ENCODE measurements at places on chromosomes 1 and 21.

DNA sequence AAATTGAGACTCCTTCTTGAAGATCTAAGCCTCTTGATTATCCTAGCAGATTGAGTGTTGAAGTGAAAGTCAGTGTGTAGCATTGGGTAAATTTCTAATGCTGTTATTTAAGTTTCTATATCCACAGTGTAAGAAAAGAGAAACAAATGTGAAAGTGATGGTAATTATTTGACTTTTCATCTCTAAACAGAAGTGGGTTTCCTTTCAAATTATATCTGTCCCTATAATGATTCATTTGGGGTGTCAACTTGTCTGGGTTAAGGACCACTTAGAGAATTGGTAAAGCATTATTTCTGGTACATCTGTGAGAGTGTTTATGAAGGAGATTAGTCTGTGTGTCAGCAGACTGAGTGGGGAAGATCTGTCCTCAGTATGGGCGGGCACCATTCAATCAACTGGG lies 133.0 kb upstream of the HMCN1 start:
- DNase-seq, result no peak

DNA sequence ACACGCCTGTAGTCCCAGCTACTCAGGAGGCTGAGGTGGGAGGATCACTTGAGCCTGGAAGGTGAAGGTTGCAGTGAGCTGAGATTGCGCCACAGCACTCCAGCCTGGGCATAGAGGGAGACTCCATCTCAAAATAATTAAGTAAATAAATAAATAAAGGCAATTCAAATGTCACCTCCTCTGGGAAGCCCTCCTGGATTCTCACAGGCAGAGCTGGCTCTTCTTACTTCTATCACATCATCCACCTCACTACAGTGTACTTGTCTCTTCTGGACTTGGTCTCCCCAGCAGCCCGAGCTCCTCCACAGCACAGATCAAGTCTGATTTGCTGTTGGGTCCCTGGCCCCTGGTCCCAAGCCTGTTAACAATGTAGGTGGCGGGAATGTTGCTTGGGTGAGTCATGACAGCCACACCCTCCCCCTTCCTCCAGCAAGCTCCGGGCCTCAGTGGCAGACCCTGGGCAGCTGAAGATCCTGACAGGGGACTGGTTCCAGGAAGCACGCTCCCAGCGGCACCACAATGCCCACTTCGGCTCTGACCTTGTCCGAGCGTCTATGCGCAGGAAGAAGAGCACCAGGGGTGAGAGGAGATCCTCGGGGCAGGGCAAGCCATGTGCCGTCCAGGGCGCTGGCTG lies 5.3 kb downstream of the SYTL1 start:
- DNase-seq, result no peak

GRCh38 chr1:117128323-117129079 lies 7.0 kb upstream of the TRIM45 start:
- DNase-seq, result peak; percentile 51

GRCh38 chr1:165845569-165845968 lies 18.2 kb downstream of the UCK2 start:
- no peak for DNase-seq

DNA sequence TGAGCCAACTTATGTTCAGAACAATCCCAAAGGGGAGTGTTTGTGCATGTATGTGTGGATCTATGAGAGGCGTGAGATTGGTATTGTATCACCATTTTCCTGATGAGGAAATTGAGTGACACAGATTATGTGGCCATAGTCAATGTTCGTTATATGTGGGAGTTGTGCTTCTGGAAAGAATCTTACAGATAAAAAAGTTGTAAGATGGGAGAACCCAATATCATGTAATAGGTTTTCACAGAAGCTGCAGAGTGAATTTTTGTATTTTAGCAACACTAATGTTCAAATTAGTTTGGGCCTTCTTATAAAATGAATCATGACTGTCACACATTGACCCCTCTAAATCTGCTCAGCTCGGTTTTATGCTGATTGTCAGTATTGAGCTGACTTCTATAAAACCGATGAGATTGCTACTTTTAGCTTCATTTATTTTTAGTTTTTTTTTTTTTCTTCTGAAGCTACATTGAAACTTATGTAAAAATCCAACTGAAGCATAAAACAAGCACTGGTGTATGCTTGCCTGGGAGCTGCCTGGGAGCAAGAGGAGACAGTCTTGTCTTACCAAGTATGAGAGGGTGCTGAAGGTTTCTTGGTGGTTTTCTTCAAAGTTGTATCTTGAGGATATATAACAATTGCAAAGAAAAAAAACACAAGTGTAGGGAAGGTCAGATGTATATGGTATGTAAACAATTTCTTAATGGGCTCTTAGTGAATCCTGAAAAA lies 4.1 kb downstream of the RWDD3 start:
- no peak for DNase-seq

DNA sequence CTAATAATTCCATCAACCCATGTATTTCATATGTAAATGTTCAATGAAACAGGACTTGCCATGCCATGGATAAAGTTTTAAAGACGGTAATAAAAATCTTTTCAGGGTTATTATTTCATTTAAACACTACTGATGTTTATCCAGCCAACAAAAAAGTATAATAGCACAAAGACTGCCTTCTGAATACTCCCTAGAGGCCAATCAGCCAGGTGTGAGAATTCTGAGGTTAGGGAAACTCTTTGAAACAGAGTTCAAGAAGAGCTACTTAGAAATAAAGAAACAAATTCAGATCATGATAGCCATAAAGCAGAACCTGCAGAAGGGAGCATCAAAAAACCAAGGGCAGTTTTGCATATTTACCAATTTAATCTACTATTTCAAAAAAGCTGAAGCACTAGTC lies 48.7 kb downstream of the AKT3 start:
- no peak for DNase-seq

DNA sequence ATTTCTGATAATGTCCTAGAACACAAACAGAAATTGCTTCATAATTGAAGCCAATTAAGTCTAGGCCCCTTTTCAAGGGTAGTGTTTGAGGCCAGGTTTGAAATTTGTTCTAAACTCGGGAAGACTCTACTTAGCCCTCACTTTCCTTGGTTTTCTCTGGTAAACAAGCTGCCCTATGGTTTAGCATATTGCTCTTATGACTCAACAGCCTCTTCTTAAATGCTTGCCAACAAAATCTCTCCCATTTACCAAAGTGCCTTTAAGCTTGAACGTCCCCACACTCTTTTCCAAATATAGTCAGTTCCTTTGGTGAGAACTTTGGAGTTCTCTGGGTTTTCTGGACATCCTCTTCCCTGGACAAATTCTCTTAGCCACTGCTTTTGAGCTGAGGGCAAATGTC lies 5.8 kb upstream of the LCE6A start:
- DNase-seq, result no peak

DNA sequence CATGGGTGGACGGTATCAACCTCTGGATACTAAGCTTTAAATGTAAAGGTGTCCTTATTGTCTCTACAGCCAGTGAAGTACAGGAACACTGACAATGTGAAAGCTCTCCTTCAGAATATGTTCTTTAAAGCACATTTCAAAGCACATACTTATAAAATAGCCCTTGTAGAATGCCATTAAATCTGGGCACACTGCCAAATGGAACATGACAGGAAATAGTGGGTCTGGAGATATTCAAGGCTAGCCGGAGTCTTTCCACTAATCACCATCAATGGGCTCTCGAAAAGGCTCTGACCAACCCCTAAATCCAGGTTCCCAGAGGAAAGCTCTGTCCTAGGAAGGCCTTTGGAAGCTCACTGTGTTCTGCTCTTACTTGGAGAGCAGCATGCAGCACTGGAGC lies 46.6 kb downstream of the PLD5 start:
- no peak for DNase-seq

- no peak for DNase-seq
Measured at GRCh38 chr1:85216697-85217096, 15.9 kb upstream of the SYDE2 start.

GRCh38 chr1:19049128-19049768 lies 92.8 kb upstream of the IFFO2 start:
- DNase-seq, result no peak

DNA sequence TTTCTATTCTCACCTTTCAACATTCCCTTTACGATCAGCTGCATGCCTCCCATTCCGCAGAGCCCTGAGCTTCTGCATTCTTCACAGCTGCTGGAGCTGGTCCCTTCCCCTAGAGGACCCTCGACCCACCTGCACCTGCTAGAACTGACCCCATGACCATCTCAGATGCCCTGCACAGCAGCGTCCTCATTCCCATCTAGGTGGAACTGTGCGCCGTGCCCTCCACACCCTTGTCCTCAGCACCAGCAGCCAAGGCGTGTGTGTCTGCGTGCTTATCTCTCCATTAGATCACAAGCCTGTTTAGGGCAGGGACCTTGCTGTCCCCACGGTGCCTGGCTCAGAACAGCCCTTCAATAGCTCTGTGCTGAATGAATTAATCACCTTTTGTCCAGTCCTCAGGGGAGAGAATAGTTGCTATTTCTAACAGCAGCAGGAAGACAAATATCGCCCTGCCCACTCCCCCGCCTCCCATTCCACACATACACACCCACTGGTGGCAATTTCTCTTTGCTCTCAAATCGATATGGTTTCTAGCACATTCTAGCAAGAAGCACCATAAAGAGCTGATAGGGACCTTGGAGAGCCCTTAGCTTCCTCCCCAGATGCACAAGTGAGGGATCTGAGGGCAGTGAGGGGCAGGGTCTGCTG lies 61.7 kb downstream of the KCNN3 start:
- DNase-seq, result no peak

GRCh38 chr21:14382486-14382834 lies 486 bp downstream of the HSPA13 start:
- no peak for DNase-seq

DNA sequence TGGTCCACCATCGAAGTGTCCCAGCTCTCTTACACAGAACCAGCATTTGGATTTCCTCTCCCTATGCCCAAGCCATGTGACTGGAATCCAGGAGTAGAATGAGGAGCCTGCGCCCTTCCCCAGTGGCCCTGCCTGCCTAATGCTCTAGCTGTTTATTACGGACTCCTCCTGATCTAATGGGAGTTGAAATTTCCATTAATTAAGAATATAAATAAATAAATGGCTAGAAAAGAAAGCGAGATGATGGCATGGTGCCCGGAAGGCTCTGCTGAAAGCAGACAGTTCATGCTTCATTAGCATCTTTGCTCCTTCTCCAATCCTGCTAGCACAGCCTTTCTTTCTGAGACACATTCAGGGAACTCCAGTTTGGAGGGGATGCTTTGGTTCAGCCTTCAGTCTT lies 216.2 kb downstream of the SEC16B start:
- no peak for DNase-seq

GRCh38 chr21:33488936-33489335 lies 2.6 kb downstream of the DNAJC28 start:
- DNase-seq, result no peak

GRCh38 chr21:25186273-25186672 lies 421.0 kb downstream of the MRPL39 start:
- DNase-seq, result no peak

- no peak for DNase-seq
Measured at GRCh38 chr1:181206513-181206912, 118.0 kb downstream of the IER5 start.

DNA sequence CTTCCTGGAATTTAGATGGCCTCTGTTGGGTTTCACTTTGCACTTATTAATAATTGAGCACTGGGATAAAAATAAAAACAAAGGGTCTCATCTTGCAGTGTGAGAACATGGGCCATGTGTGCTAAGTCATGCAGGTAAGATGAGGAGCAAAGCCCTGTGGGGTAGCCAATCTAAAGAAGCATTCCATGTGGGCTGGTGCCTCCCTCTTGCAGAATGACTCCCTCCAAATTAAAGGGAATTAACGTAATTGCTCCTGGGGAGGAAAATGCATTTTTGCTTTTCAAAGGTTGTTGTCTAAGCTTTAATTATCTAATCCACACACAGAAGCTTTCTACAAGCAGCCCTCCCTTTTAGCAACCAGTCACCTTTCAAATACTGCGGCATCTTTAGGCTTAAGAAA lies 69.8 kb downstream of the CDC14A start:
- no peak for DNase-seq

DNA sequence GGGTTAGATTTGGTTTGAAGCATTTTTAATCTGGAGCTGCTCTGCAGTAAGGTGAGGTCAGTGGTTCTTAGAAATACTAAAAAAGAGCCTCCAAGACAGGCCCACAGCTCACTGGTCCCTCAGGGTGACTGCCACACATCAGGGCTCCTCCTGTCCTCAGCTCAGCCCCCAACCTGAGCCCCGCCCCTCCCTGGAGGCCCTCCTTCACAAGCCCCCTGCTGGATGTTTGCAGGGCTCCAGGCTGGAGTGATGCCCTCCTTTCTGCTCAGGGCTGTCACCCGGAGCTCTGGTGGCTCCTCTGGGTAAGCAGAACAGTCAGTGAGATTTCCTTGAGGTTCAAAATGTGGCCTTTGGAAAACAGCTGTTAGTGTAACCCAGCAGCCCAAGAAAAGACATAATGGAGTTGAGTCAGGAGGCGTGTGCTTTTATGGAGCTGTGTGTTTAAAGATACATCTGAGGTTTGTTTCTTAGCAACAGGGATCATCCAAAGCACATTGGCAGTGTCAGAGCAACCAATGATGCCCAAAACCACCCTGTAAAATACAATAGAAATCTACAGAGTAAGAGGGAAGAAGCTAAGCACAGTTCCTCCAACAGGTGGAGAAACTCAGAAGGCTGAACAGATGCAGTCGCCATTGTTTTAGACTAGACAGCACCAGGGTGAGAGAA lies 21.4 kb downstream of the STUM start:
- DNase-seq, result peak; percentile 8

- DNase-seq, result no peak
Measured at GRCh38 chr21:37767984-37768383, 148.3 kb downstream of the KCNJ6 start.

DNA sequence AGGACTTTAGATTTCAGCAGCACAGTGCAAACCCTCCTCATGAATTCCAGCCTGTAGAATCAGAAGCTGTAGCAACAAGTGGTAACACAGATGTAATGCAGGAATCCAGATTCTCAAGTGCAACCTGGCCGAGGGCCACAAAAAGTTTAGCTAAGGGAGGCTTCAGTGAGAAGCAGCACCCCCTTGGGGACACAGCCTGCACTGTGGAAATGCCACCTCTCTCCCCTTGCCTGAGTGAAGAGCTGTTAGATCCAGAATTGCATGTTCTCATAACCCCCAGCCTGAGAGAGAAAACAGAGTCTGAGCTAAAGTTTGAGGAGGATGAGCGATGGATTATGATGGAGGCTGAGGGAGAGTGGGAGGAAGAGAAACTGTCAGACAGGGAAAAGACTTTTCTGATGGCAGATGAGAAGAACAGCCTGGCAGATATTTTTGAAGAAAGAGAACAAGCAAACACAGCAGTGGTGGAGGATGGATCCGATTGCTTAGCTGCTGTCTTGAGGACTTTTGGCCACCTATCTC lies 80.5 kb upstream of the BMP8A start:
- DNase-seq, result peak; percentile 49

GRCh38 chr1:109629372-109630030 lies 9.9 kb downstream of the AMPD2 start:
- no peak for DNase-seq

DNA sequence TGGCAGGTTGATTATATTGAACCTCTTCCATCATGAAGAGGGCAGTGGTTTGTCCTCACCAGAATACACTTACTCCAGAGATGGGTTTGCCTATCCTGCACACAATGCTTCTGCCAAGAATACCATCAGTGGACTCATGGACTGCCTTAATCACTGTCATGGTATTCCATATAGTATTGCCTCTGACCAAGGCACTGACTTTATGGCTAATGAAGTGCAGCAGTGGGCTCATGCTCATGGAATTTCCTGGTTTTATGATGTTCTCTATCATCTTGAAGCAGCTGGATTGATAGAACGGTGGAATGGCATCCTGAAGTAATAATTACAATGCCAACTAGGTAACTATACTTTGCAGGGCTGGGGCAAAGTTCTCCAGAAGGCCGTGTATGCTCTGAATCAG lies 16.6 kb upstream of the GBP6 start:
- no peak for DNase-seq
